Fibroblast of lung (primary cell): ENCODE measurements at places on chromosomes 5 and 9. TPM values are rescaled to one million over a fixed set of nuclear protein-coding genes. Genes with fewer than 3 reads are reported as not detected.
A peak's percentile ranks its signal among the peaks of the same experiment; 100 is the strongest.

DNA sequence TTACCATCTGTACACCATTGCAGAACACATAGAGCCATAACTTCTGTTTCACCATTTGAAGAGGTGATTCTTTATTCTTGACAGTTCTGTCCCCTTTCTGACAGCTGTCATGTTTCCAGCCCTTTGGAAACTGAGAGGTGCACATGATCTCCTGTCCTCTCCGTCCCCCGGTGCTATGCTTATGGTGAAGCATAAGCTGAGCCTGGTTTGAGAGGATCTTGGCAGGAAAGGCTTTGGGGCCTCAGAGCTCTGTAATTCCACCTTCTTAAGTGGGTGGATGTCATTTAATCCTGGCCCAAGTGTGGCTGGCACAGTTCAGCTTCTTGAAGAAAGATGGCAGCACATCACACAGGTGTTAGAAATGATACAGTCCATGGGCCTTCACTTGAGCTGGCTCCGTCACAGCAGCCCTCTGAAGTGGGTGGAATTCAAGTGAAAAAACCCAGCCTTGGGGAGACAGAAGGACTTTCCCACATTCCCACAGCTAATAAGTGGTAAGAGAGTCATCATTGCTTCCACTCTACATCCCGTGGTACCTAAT, 30.7 kb upstream of the GRPEL2 start:
- H3K27ac ChIP-seq, result no peak overlapping the region
- H3K4me3 ChIP-seq, result no peak overlapping the region
- no peak for DNase-seq
- no peaks in the 10 kb centered on the region for H3K4me1 ChIP-seq
- H3K36me3 ChIP-seq, result no peaks in the 10 kb centered on the region

DNA sequence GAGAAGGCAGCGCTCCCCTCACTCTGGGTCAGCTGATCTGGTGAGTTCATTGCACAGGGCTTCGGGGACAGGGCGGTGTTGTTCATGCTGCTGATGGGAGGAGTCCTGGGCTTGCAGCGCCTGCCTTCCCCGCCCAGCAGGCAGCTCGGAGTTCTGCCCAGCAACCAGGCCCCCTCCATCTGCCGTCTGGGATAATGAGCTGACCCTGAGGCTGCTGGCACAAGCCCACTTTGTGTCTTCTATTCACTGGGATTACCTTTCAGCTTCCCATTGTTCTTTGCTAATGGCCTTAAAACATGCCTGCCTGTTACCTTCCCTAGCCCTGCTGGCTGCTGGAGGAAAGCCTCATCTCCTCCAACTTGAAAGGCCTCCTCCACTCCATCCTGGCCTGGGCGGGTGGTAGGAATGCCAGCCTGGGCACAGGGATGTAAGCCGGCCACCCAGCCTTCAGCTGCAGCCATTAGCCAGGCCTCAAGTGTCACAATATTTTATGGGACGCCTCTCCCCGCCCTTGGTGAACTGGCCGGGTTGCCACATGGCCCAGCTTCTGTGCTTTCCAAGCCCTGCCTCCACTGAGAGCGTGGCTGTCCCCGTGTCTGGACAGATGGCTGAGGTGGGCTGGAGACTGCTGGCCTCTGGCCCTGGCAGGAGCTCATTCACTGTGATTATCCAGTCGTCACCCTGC, 70.4 kb downstream of the GADD45G start:
- H3K27ac ChIP-seq, result no peak overlapping the region
- no peaks in the 10 kb centered on the region for H3K4me1 ChIP-seq
- DNase-seq, result peak; percentile 15

GRCh38 chr5:157913575-157913974, 54.6 kb upstream of the CLINT1 start:
- H3K4me1 ChIP-seq, result no peaks in the 10 kb centered on the region
- H3K27me3 ChIP-seq, result no peaks in the 10 kb centered on the region
- DNase-seq, result no peak
- no peaks in the 10 kb centered on the region for H3K36me3 ChIP-seq
- no peak overlapping the region for H3K27ac ChIP-seq

- DNase-seq, result peak; percentile 94
- no peaks in the 10 kb centered on the region for H3K27me3 ChIP-seq
- H3K4me3 ChIP-seq, result no peak overlapping the region
- H3K27ac ChIP-seq, result no peak overlapping the region
- no peaks in the 10 kb centered on the region for H3K36me3 ChIP-seq
Observed at GRCh38 chr5:94240993-94241651, 377.3 kb downstream of the KIAA0825 start.

- DNase-seq, result no peak
- no peaks in the 10 kb centered on the region for H3K27me3 ChIP-seq
- no peaks in the 10 kb centered on the region for H3K4me1 ChIP-seq
Observed at GRCh38 chr9:133768859-133769510, 30.8 kb upstream of the SARDH start.

DNA sequence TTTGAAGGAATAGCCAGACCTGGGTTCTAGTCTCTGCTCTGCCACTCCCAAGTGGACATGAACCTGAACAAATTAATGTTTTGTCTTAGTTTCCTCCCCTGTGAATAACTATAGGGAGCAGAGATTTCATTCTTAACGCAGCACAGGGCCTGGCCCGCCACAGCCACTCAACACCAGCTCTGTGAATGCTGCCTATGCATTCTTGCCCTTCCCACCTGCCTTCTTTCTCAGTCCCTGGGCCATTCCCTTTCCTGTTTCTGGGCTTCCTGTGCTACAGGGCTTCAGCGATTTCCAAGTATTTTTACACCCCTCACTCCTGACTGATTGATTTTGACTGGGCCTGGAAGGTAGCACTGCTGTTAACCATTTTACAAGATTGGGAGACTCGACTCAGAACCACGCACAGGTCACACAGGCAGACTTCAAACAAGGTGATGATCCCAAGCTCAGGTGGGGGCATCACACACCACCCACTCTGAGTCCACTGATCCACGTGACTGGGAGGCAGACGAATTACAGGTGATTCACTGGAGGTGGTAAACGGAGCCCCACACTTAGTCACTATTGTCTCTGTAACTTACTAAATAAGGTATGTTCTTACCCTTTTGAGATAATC, 21.4 kb downstream of the PTPN3 start:
- H3K27ac ChIP-seq, result no peak overlapping the region
- H3K36me3 ChIP-seq, result no peaks in the 10 kb centered on the region
- DNase-seq, result no peak
- H3K4me1 ChIP-seq, result no peaks in the 10 kb centered on the region

GRCh38 chr9:134648701-134649530, 7.3 kb downstream of the COL5A1 start:
- H3K27me3 ChIP-seq, result no peaks in the 10 kb centered on the region
- peaks cover 19% of the 10 kb centered on the region for H3K36me3 ChIP-seq
- peaks cover 25% of the 10 kb centered on the region for H3K4me1 ChIP-seq
- H3K4me3 ChIP-seq, result no peak overlapping the region

- H3K4me3 ChIP-seq, result no peak overlapping the region
- H3K27ac ChIP-seq, result no peak overlapping the region
- DNase-seq, result peak; percentile 50
Observed at GRCh38 chr9:129278391-129279237, 100.6 kb upstream of the IER5L start.

GRCh38 chr9:33019797-33020196, 5.3 kb upstream of the DNAJA1 start:
- H3K4me1 ChIP-seq, result no peaks in the 10 kb centered on the region
- no peak overlapping the region for H3K4me3 ChIP-seq
- H3K27ac ChIP-seq, result no peak overlapping the region
- no peaks in the 10 kb centered on the region for H3K27me3 ChIP-seq
- peaks cover 2% of the 10 kb centered on the region for H3K36me3 ChIP-seq

- H3K4me3 ChIP-seq, result no peak overlapping the region
- no peak overlapping the region for H3K27ac ChIP-seq
- DNase-seq, result no peak
- H3K4me1 ChIP-seq, result no peaks in the 10 kb centered on the region
Observed at GRCh38 chr5:44367203-44367602, 22.0 kb downstream of the FGF10 start.

GRCh38 chr5:172282272-172283019, 1.1 kb downstream of the UBTD2 start:
- H3K4me1 ChIP-seq, result peaks cover 3% of the 10 kb centered on the region
- DNase-seq, result peak; percentile 64
- no peaks in the 10 kb centered on the region for H3K27me3 ChIP-seq

GRCh38 chr9:121328876-121329681, 41.0 kb downstream of the STOM start:
- peaks cover 32% of the 10 kb centered on the region for H3K4me1 ChIP-seq
- H3K27me3 ChIP-seq, result no peaks in the 10 kb centered on the region
- peaks cover 49% of the 10 kb centered on the region for H3K36me3 ChIP-seq
- no peak overlapping the region for H3K4me3 ChIP-seq
- no peak for DNase-seq

DNA sequence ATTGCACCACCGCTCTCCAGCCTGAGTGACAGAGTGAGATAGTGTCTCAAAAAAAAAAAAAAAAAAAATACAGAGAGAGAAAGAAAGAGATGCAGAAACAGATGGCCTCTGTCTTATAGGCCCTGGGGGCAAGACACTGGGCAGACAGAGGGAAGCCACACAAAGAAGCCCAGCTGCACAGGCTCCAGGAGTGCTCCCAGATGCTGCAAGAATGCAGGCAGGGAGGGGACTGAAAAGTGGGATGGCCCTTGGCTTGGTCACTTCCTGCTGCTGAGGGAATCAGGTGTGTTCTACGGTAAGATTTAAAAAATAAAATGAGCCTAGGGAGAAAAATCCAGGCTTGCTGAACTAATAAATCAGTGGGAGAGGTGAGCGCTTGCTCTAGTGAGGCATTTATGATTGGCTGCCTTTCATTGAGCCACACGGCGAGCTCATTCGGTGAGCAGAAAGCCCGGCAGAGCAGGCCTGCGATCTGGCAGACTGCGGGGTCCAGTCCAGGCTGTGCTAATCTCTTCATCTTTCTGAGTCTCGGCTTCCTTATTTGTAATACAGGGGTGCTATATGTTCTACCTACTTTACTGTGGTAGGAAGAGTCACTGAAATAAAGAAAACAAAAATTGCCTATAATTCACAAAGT, 80.6 kb downstream of the RAD23B start:
- no peaks in the 10 kb centered on the region for H3K4me1 ChIP-seq
- H3K4me3 ChIP-seq, result no peak overlapping the region
- H3K27ac ChIP-seq, result no peak overlapping the region
- no peaks in the 10 kb centered on the region for H3K36me3 ChIP-seq
- DNase-seq, result no peak

GRCh38 chr5:132428484-132429462, 59.3 kb downstream of the SLC22A5 start:
- H3K27ac ChIP-seq, result no peak overlapping the region
- no peak overlapping the region for H3K4me3 ChIP-seq
- H3K27me3 ChIP-seq, result no peaks in the 10 kb centered on the region
- peak; percentile 59 for DNase-seq

- H3K4me1 ChIP-seq, result no peaks in the 10 kb centered on the region
- no peak overlapping the region for H3K27ac ChIP-seq
- no peak overlapping the region for H3K4me3 ChIP-seq
- DNase-seq, result no peak
Observed at GRCh38 chr5:56873056-56873455, 36.3 kb upstream of the SETD9 start.

- H3K4me1 ChIP-seq, result no peaks in the 10 kb centered on the region
- H3K27me3 ChIP-seq, result no peaks in the 10 kb centered on the region
- peak; percentile 88 for DNase-seq
- H3K36me3 ChIP-seq, result no peaks in the 10 kb centered on the region
- no peak overlapping the region for H3K4me3 ChIP-seq
Observed at GRCh38 chr9:84371737-84372136, 31.2 kb upstream of the SLC28A3 start.

DNA sequence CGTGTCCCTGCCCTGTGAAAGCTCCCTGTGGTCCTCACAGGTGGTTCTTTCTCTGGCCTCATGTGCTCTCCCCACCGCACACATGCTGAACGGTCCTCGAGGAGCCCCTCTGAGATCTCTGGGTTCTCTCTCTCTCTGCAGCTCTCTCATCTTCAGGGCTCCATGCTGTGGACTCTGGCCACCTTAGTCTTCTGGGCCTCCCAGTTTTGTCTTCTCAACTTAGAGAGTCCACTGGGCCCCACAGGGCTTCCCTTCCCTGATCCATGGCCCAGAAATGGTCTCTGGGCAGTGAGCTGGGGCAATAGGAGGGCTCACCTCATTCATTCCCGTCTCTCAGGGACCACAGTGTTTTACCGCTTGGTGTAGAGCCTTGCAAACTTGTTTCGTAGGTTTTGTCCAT, 26.4 kb downstream of the FGD3 start:
- H3K36me3 ChIP-seq, result no peaks in the 10 kb centered on the region
- H3K4me3 ChIP-seq, result no peak overlapping the region
- no peak overlapping the region for H3K27ac ChIP-seq
- no peak for DNase-seq
- no peaks in the 10 kb centered on the region for H3K27me3 ChIP-seq
- H3K4me1 ChIP-seq, result no peaks in the 10 kb centered on the region

DNA sequence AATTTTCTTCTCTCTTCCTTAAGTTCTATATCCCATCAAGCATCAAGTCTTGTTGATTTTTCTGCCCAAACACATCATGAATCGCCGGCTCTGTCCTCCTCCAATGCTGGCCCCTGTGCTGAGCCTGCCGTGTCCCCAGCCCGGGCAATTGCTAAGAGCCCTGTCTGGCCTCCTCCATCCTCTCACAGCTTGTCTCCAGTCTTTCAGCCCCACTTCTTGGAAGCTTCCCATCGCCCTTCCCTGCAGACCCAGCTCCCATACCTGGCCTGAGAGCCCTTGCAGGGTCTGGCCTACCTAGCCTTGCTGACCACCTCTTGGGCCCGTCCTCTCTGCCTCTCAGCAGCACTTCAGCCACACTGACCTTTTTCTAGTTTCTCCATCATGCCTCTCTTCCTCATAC, 61.9 kb downstream of the COL15A1 start:
- H3K27ac ChIP-seq, result no peak overlapping the region
- H3K27me3 ChIP-seq, result no peaks in the 10 kb centered on the region
- H3K4me3 ChIP-seq, result no peak overlapping the region
- DNase-seq, result no peak

DNA sequence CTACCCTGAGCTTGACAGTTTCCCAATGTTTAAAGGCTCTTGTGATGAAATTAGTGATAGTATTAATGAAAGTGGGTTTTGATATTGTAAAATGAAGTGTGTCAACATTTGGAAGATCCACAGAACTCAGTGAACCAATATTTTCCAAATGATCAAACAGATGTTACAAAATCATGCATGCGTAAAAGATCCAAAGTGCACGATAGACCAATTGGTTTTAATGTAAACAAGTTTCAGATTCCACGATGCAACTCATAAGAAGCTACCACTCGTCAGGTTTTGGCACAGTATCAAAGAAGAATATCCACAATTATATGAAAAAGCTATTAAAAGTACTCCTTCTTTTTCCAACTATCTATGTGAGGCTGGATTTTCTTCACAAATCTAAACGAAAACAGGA, 82.3 kb downstream of the SLC38A9 start:
- DNase-seq, result peak; percentile 82
- no peak overlapping the region for H3K4me3 ChIP-seq
- no peak overlapping the region for H3K27ac ChIP-seq

The KCNV2 gene
- total RNA-seq, result not detected in 2 replicates

The AUH gene
- total RNA-seq, result 44.7 and 55.5 TPM in 2 replicates

The FRMPD1 gene
- not detected in 2 replicates for total RNA-seq

The SMIM33 gene
- not detected in 2 replicates for total RNA-seq

The PAIP1 gene
- total RNA-seq, result 85.4 and 110 TPM in 2 replicates

The SPATA31A3 gene
- total RNA-seq, result not detected in 2 replicates
